ENCODE measurements at places on chromosomes 3 and 15.

DNA sequence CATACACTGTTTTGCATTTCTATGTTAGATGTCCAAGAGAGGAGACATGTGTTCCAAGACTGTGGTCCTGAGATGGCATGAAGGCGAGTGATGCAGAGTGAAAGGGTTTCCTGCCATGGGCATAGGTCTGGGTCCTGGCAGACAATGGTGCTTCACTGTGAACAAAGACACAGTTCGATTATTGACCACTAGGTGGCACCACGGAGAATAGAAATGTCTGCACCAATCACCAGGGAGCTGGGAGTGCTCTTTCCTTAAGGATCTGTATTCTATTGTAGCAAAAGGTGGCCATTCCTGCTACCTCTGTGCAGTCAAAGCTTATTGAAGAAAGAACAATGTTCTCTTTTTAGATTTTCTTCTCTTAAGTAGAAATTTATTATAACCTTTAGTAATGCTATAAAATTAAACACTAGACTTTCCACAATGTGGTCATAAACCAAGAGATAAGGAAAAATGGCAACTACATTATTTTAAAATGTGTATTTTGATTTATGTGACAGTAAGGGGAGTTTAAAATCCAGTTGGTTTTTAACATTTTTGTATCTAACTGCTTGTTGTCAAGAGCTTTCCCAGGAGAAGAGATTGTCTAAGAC lies 88.7 kb downstream of the GABRG3 start:
- DNase-seq: no peak

DNA sequence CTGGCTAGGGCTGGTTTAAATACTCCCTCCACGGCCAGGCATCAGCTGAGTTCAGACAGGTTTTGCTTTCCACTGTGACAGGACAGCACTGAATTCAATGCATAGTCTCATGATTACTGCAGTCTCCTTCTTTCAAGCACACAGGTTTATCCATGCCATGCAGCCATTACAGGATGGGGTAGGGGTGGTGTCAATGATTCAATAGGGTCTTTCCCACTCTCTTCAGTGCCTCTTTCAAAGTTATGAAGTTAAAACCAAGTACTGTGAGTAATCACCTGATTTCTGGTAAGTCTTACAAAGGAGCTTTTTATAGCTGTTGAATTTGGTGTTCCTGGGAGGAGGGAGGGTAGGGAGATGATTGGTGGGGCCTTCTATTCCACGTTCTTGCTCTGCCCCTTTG lies 47.2 kb downstream of the TMEM212 start:
- no peak for DNase-seq

- DNase-seq: no peak
Measured at GRCh38 chr3:49889296-49889695, 14.4 kb downstream of the MST1R start.

- DNase-seq: no peak
Measured at GRCh38 chr3:72661115-72661457, 187.2 kb downstream of the SHQ1 start.

DNA sequence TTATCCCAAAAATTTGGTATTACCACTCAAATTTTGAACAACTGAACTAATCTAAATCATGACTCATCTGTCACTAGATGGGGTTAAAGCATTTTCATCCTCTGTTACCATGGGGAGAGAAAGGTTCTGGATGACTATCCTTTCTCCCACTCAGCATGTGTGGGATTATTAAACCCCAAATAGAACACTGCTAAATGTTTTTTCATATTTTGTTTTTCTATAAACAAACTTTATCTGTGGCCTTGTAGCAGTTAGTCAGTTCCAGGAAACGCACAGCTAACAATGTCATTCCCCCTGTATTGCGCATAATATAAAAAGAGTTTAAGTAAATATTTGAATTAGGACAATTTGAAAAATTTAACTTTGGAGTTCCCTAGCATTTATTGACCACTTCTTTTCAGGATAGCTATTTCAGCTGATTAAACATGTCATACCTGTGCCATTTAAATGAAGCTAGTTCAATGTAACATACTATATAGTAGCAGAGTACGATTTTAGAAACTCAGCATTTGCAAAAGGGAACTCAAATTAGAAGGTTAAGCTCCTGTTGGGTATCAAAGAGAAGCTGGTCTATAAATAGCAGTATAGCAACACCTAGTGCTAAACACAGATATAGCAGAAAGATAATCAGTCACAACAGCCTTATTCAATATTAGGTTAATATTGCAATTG lies 9.2 kb upstream of the TMEM212 start:
- DNase-seq: no peak

DNA sequence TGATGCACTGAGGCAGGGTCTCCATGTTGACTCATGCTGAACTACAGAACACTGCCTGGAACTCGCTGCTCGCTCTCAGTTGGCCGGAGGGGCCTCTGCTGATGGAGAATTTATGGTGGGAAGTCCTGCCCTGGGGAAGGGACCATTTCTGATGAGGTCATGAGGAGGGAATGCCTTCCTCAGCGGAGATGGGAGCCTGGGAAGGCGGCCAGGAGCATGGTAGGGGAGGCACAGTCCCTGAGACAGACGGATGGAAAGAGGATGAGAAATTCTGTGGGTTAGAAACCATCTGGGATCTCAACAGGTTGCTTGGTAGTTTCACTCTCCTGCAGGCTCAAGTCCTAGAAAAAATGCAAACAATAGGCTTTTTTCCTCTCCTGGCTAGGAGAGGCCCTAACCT lies 56.8 kb upstream of the TPM1 start:
- no peak for DNase-seq

DNA sequence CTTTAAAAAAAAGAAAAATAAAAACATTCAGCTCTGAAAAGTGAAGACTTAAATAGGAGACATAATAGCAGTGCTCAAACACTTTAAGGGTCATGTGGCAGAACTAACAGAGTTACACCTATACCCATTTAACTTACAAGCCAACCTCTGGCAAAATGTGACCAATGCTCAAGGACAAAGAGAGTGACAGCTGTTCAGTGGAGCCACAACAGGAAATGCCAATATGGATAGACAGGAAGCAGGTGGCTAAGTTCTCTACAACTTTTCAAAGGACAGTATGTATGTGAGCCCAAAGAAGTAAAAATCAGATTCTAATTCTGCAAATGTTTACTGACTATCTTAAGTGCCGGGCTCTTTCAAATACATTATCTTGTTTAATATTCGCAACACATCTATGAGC lies 3.4 kb downstream of the TMCC1 start:
- no peak for DNase-seq

- DNase-seq: no peak
Measured at GRCh38 chr15:28033443-28033842, 65.7 kb downstream of the OCA2 start.

GRCh38 chr15:51195459-51195858 lies 100.8 kb upstream of the TNFAIP8L3 start:
- DNase-seq: no peak

DNA sequence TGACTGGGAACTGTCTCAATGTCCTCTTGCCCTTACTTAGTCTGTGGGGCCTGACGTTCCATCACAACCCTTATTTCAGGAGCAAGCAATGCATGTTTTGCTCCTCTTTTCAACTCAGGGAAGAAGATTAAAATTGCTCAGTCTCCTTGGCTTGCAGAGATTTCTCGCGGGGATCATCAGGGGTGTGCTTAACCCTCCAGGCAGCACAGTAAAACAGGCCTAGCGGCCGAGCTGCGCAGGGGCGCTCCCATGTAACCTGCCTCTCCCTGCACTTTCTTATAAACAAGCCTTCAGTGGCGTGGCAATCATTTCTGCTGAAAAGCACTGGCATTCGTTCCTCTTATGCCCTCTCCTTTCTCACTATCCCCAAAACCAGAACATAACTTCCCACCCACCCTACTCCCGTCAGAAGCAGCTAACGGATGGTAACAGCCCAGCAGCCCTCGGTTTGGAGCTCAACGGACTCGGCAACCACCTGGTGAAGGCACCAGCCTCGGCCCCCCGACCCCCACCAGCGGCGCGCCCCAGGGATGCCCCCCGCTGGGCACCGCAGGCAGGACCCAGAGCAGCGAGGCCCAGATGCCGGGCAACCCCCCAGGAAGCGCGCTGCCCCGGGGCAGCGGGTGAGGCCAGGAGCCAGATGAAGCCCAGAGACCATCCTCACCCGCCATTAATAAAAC lies 1.1 kb downstream of the MCF2L2 start:
- no peak for DNase-seq

- no peak for DNase-seq
Measured at GRCh38 chr3:163391407-163392181, 1686.7 kb downstream of the SI start.

GRCh38 chr3:14169435-14169834 lies 9.0 kb downstream of the XPC start:
- no peak for DNase-seq

DNA sequence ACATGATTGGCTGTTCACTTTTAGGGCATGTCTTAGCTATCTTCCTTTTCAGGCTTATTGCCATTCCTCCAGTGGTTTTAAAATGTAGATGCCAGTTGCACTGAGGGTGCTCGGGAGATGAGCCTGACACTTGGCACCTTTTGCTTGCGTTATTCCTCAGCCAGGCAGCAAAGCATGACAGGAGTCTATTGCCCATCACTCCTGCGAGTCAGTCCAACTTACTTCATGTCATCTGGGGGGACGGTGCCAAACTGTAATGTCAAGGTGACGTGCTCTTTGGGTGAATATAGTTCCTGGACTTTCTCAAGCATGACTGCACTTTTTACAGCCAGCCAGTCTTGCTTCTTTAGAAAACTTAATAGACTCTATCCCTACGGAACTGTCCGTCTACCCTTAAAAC lies 406.0 kb upstream of the C2CD4B start:
- no peak for DNase-seq

- DNase-seq: no peak
Measured at GRCh38 chr3:151330379-151330778, 1.0 kb upstream of the P2RY13 start.

- no peak for DNase-seq
Measured at GRCh38 chr3:169305460-169305859, 358.1 kb downstream of the MECOM start.

DNA sequence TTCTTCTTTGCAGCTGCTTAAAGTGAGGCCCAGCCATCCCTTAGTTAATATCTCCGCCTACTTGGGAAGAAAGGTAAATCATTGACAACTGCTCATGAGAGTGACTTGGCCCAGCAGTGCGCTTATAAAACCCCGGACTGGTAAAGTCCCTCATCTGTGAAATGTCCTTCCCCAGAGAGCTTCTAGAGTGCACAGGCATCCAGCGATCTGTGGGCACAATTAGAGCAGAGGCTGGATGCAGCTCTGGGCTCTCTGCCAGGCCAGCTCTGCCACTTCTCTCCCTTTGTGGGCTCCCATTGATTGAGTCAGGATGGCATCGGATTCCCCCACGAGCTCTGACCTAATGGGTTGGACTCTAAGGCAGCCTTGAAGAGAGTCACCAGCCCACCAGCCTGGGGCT lies 219.0 kb upstream of the LINGO1 start:
- no peak for DNase-seq

DNA sequence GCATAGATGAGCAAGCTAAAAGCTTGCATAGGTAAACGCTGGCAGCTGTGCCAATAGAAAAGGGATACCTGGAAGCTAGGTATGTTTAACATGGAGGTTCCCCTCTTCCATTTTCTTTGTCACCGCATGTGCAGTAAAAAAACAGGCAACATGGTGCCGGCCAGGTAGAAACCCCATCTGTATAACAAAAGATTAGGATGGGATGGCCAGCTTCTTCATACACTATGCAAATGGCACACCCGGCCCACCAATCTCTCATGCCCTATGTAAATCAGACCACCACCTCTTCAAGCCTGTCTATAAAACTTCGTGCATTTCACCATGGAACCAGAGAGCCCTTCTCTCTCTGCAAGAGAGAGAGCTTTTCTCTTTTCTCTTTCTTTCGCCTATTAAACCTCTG lies 224.3 kb upstream of the P2RY1 start:
- no peak for DNase-seq

DNA sequence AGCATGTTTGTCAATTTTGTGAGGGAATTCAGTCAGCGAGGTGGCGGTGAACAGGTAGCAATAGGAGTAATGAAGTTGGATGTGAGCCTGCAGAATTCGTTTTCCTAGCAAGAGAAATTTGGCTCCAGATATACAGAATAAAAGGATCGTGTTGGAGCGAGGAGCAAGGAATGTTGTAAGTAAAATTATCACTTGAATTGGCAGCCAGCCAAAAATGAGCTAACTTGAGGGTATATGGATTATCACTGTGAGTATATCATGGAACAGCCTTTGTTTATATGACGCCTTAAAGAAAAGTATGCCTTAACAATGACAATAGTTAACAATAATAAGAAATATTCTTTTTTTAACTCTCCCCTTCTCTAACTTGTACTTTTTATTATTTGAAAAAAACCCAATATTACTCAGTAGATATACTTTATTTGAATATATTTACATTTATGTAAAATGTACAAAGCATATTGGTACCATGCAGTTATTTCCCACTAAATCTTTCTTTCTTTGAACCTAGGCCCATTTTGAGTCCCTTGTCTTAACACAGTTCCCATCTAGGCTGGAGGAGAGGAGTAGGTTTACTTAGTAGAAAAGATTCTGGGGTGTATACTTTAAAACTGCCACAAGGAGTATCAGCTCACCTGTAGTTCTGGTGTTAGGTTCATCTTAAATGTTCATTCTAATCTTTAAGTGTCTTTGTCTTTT lies 29.3 kb downstream of the EPHA6 start:
- no peak for DNase-seq

GRCh38 chr3:67196677-67197076 lies 198.6 kb downstream of the KBTBD8 start:
- DNase-seq: no peak

- no peak for DNase-seq
Measured at GRCh38 chr3:9473496-9474065, 76.2 kb downstream of the SETD5 start.

GRCh38 chr15:90138071-90138833 lies 36.0 kb upstream of the IDH2 start:
- DNase-seq: no peak

DNA sequence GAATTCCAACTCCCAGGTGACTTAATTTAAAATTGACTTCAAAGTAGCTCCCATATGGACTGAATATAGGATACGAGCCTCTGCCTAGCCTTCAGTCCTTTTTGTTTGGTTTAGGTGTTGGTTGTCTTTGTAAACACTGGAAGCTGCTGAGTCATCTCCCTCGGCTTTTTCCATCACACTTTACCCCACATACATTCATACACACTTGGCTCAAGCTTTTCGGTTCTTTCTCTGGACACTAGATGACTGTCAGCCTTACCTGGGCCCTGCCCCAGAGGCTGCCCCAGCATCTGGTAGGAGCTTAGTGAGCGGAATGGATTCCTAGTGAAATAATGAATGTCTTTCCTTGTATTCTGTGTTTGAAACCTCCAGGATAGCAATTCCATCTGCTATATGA lies 201.5 kb upstream of the IL12A start:
- DNase-seq: no peak

- DNase-seq: no peak
Measured at GRCh38 chr3:37598808-37599581, 262.7 kb upstream of the CTDSPL start.

Measured in activated CD4-positive, alpha-beta T cell treated with anti-CD3 and anti-CD28 coated beads for 4 hours (primary cell).